ENCODE measurements at places on chromosomes 1 and 21. TPM values are rescaled to one million over a fixed set of nuclear protein-coding genes. Genes with fewer than 3 reads are reported as not detected.

CHI3L1 gene
- total RNA-seq, result not detected

HTR6 gene
- 0.14 TPM for total RNA-seq

AKR7A3 gene
- not detected for total RNA-seq

C1orf210 gene
- not detected for total RNA-seq

BARHL2 gene
- total RNA-seq, result 0.07 TPM

TCHH gene
- total RNA-seq, result not detected

DHRS3 gene
- total RNA-seq, result 9.1 TPM

CENPF gene
- total RNA-seq, result 43.2 TPM

DNA sequence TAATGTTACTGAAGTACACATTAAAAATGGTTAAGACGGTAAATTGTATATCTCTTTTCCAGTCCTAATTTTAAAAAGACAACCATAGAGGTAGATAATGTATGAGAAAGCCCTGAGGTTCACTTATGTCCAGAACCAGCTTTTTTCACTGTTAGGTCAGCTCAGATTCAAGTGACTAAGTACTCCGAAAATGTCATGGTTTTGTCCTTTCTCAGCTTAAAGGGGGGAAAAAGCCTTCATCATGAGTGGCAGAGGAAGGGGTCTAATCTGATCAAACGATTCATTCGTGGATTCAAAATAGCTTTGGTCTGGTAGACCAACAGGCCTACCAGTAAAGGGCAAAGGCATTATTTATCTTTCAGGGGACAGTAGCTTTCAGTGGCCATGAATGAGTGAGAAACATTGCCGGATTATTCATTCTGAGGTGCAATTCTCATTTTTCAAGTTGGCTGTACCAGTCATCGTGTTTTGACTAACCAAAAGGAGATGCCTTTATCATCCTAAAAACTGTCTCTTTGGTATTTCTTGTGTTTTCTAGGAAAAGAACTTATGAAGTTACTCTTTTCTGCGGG is 208.4 kb downstream of the HHIPL2 start:
- DNase-seq, result no peak

- DNase-seq, result no peak
Measured at GRCh38 chr1:11453742-11454491, 25.0 kb upstream of the DISP3 start.

GRCh38 chr21:36859744-36860501 is 106.5 kb downstream of the HLCS start:
- DNase-seq, result no peak

DNA sequence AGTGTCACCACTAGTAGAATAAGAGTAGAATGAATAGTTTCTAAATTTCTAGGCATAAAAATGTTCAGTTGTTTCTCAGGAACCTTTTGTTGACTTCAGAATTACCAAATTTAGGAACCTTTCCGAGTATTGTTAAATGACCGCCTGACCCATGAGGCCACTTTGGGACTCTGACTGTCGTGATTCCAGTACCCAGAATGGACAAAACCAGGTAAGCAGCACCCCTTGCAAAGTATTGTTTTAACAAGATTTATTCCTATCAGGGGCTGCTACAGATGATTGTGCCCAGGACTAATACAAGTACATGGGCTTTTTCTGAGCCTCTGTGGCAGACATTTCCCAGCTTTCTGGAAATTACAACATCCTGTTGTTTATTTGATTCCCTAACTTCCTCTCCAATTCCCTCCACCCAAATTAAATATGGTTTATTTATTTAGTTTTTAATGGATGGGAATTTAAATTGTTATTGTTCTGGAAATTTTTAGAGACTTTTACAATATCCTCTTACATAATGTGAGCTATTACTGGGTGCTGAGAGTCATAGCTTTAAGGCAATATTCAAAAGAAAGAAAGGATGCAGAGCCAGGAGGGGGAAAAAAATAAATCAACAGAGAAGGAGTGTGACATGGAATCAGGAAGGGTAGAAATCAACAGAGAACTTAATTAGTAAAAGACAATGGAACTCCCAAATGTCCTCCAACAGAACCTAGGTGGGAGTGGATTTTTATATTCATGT is 37.4 kb upstream of the NTPCR start:
- no peak for DNase-seq

DNA sequence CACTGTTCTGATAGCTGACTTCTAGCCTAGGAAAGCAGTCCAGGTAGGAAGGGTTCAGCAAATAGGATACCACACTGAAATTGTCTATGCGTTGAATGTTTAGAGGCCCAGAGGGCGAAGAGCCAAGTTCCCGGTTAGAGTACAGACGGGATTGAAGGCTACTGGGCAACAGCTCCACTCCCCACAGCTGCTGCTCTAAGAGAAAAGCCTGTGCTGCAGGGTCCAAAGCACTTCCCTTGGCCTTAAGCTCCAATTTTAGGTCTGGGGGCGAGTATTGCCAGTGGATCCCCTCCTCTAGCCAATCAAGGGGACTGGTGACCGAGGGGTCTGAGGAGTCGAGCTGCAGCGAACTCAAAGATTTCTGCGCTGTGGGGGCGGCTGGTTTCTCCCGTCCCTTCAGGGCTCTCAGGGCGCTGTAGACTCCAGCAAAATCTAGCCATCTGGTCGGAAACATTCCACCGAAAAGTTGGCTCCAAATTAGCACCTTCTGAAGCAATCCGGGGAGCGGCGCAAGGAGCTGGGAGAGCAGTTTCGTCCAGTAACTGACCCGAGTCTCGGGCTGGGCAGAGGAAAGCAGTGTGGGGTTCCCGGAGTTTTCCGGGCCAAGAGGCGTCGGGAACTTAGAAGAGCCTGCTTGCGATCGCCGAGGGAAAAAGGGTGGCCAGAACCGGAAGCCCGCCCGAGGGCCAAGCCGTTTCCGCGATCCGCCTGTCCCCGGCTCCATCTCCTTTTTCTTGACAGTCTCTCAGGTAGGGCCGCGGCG is 748 bp downstream of the PPP1R15B start:
- DNase-seq, result peak; percentile 59

DNA sequence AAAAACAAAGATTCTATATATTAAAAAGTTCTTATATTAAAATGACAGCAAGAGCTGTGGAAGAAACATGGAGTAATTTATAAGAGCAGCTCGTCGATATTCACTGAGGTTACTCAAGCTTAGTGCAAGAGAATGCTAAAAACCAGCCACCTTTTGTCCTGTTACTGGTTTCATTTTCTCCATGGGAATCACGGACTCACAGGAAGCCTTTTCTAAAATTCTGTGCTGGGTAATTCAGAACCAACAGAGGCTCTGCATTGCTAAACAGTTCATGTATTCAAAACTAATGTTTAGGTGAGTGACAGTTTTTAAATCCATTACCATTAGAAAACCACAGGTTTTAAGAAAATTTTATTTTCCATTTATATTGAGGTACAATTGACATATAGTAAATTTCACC is 147.8 kb upstream of the MAP1LC3C start:
- DNase-seq, result no peak

GRCh38 chr1:237012788-237013383 is 8.6 kb upstream of the MT1HL1 start:
- DNase-seq, result peak; percentile 97

DNA sequence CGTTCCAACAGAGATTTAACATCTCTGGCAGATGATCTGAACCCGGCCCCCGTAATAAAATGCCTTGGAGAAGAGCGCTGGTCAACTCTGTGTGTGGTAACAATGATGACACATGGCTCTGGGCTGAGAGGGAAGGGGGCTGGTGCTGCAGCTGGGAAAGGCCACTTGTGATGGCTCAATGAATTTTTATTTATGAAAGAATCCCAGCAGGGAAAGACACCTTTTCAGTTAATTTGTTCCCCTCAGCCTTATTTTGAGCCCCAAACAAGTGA is 59.4 kb downstream of the SYT6 start:
- DNase-seq, result no peak

- DNase-seq, result no peak
Measured at GRCh38 chr21:43716376-43717165, 2.4 kb upstream of the PDXK start.

DNA sequence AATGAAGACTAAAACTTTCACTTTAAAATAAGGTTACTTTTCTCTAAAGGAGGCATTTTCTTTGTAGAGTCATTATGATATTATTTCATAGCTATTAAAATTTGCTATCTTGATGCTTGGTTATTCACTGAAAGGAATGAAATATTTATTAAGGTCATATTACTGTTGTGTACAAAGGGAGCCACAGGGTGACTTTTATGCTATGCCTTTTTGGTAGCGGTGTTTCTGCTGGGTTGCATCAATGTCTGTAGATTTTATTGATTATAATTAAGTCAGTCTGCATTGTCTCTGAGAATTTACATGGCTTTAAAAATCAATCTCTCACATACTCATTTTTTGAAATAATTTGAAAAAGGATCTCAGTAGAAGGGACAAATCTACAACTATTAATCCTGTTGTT is 84.9 kb downstream of the NFIA start:
- DNase-seq, result peak; percentile 12

GRCh38 chr1:37098237-37098636 is 63.9 kb upstream of the GRIK3 start:
- DNase-seq, result no peak

DNA sequence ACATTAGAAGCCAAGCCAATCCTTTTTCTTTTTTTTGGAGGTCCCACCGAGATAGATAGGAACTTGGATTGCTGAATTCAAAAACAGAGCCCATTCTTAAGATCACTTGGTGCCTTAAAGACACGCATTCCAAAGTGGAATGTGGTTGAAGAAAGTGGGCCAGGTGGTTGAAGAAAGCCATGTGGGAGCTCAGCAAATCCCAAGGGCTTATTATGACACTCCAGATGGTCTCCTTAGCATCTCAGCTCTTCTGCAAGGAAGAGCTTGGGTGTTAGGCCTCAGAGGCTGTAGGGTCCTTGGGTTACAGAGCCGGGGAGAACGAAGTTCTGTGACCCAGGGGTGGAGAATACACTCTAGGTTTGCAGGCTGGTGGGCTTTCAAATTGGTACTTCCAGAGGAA is 13.5 kb downstream of the TOR3A start:
- DNase-seq, result no peak

DNA sequence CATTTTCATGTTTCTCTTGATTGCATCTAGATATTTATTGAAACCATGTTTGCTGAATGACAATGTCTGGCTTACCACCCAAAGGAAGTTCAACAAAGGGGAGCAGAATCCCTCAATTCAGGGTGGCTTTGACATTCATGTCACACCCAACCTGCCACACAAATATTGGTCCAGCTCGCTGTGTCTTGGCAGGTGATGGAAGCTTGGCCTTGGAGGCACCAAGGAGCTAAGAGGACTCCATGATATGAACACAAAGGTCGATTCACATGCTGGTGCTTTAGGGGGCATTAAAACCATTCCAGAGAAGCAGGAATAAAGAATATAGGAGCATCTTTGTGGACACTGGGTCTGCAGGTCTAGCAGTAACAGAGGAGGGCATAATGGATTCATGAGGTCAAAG is 114.8 kb downstream of the RUNX1 start:
- DNase-seq, result no peak
